ENCODE measurements at places on chromosomes 11 and 22.

DNA sequence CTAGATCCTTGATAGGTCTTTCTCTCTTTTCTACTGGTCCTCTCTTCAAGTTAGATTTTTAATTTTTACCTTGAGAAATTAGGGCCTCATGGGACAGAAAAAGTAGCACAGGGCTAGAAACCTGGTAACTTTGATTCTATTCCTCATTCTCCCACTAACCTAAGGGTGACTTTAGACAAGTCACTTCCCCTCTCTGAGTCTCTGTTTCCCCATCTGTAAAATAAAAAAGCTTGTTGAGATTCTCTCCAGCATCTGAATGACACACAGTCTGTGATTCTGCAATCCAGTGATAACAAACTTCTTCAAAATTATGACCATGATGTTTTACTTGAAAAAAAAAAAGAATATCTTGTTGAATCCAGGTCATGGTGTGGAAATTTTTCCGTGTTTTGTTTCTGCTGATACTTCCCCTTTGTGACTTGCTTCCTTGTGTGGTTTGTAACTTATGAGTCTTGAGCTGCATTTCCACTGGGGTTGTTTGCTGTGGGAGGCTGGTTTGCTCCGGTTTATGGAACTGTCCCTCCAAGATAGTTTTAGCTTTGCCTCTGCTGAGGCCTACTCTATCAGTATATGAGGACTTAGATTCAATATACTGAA is 9.8 kb upstream of the MPEG1 start:
- peak; percentile 93 for DNase-seq

- DNase-seq = peak; percentile 71
These were observed 4.2 kb downstream of the MYRF start for GRCh38 chr11:61756452-61757212.

- no peak for DNase-seq
These were observed 87.9 kb upstream of the B3GAT1 start for GRCh38 chr11:134499990-134500389.

- no peak for DNase-seq
These were observed 531 bp downstream of the GRIK4 start for GRCh38 chr11:120511820-120512738.

DNA sequence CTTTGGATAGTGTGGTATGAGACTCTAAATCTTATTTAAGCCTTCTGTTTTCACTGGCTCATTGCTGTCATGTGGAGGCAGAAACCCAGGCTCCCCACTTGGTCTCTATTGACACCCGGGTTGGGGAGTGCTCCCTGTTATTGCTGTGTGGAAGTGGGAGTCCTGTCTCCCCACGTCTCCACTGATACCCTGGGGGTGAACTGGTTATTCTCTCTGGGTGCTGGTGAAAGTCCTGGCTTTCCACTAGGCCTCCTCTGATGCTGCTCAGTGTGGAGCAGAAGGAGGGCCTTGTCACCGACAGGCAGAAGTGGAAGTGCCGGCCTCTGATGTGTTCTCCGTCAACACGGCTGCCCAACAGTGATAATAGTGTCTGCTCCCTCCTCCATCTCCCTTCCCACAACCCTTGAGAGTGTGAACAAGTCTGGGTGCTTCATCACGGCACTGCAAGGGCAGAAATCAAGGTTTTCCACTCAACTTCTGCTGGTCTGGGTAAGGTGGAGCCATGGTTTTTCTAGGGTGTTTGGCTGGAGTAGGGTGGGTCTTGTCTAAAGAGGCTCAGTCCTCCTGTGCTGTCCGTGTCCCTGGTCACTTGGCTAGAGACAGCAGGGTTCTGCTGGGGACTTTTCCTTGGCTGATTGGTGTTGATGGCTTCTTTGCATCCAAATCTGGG is 240.7 kb upstream of the B3GAT1 start:
- no peak for DNase-seq

- peak; percentile 12 for DNase-seq
These were observed 182.1 kb upstream of the SORL1-AS1 start for GRCh38 chr11:121634889-121635288.

DNA sequence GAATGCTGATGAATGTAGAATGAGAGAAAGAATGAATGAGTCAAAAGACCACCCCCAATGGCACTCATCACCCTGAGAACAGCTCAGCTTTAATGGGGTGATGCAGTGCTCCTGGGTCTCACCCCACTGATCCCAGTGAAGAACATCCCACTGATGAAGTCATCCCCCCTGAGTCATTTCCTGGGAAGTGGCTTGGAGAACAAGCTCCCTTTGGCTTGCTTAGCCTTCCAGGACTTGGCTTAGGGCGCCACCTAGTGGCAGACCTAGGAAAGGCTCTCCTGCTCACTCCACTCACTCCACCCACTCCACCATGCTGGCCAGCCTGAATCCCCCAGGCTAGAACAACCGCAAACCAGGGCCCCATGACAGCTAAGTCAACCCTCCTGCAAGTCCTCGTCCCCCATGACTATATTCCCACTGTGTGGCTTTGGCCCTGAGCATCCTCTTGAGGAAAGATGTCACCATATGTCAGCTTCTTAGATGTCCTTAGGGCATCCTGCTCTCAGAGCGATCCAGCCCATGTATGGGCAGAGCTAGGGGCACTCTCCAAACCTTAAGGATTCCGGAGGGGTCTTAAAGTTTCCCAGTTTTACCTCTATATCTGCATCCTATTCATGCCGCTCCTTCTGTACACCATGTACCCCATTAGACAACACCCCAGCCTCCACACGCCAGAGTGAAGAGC is 17.8 kb upstream of the TMPRSS13 start:
- peak; percentile 91 for DNase-seq

DNA sequence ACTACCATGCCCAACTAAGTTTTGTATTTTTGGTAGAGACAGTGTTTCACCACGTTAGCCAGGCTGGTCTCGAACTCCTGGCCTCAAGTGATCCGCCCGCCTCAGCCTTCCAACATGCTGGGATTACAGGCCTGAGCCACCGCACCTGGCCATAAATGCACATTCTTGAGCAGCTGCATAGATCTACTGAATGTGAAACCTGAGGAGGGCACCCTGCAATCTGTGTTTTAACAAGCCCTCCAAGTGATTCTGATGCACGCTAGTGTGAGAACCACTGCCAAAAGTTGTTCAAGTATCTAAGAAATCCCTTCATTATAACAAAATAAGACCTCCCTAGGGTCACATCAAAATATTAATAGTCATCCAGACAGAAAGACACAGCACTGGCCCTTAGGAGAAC is 89.3 kb downstream of the RDX start:
- DNase-seq = no peak

DNA sequence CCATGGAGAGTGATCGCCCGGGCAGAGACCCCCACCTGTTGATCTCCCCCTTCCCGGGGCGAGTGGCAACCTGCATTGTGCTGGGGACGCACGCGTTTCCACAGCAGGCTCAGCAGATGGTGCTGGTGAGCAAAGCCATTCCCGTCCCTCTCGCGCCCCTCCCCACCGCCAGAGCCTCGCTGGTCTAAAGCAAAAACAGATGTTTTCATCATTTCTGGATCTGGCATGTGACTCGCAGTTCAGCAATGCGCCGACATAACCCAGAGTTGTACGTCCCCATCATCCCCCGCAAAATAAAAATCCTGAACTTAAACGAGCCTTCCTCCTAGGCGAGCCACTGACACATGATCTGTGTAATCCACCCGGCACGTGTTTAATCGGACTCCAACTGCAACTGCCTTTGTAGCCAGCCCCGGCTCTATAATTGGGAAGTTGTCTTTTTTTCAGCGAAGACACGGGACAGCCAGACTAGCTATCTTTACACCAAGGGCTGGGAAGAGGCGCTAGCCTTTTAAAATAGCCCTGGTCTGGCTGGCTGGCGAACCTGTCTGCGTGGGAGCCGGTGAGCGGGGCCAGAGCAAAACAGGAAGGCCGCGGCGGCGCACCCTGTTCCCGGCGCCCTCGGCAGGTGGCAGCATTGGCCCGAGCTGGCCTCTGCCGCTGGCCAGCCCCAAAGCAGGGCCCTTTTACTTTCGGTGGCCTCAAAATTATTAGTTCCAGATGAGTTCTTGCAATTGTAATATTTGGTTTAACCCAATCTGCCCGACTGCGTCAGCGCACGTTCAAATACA is 203.0 kb upstream of the SORL1-AS1 start:
- DNase-seq = peak; percentile 48

DNA sequence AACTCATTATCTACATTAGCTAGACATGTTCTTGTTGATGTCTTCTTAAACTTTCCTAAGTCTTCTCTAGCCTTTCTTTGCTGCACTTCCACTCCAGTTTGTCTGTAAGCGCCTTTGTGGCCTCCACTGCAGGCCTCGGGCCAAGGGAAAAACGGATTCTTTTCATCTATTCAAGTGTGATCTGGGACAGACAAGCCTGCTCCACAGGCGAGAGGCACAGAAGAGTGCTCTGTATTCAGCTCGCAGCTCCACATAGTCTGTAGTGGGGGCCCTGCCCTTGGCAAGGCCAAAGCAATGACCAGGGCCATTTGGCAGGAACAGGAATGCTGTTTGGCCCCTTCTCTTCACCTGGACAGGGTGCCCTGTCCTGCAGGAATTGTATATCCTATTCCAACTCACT is 84.1 kb upstream of the BARX2 start:
- no peak for DNase-seq

Data from CD14-positive monocyte (primary cell).